Transverse colon (tissue), 4 donors: ENCODE measurements at places on chromosomes 7 and 10. TPM values are rescaled to one million over a fixed set of nuclear protein-coding genes. Genes with fewer than 3 reads are reported as not detected.

Gene CCDC71L
- total RNA-seq = 49.7 TPM

Gene SPOCK2
- total RNA-seq = 11.7 TPM

Gene CFAP70
- 0.37 TPM for total RNA-seq

Gene GPR26
- total RNA-seq = not detected

Gene STAMBPL1
- 176 TPM for total RNA-seq

Gene MMP21
- total RNA-seq = 1.00 TPM

GRCh38 chr7:20237464-20238193, 20.4 kb upstream of the MACC1 start:
- peaks cover 12% of the 10 kb centered on the region for H3K4me1 ChIP-seq
- DNase-seq = no peak
- H3K27ac ChIP-seq = no peak overlapping the region
- H3K27me3 ChIP-seq = no peaks in the 10 kb centered on the region

DNA sequence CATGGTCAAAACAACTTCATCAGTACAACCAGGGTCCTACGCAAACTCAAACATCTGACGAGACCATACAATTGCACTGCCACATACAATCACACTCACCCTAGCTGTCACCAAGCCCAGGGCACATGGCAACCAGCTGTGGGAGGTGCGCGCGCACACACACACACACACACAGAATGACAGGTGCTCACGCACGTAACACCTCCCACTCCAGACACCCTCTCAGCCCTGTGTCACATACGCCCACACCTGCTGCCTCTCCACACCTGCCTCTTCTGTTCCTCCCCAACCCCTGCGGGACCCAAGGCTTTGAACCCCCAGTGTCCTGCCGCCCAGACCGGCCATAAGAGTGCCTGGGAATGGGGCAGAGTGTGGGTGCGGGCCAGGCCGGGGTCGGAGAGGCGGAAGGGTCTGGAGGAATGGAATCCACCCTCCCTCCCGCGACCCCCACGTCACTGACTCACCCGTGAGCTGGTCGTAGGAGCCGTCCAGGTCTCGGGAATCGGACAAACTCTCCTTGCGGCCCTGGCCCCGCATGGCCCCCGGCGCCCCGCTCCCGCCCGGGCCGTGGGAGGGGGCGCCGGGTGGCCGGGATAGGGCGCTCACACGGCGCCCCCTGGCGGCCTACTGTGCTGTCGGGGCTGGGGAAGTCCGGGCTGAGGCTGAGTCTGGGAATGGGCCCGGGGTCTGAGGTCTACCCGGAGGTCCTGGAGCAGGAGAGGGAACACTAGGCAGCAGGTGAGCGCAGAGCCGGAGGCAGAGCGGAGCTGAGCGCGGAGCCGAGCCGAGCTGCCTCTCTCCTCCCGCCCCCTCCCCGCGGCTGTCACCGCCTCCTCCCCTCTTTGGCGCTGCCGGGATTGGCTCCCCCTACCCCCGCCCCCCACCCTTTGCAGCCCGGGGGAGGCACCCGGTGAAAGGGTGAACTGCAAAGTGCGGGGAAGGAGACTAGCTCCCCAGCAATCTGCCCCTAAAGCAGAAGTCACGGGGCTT, at the start of gene KCNIP2:
TSS of gene KCNIP2 (minus strand) at position 769 of the 990 bp plus-strand sequence. CDS start at position 537, 232 bp downstream.
- peak within 1 kb of the TSS; percentile 4 for H3K4me3 ChIP-seq
- no peaks in the 10 kb centered on the region for H3K27me3 ChIP-seq
- H3K36me3 ChIP-seq = no peaks in the 10 kb centered on the region
- H3K27ac ChIP-seq = no peak within 1 kb of the TSS

GRCh38 chr10:115998301-115998700, 274.7 kb downstream of the GFRA1 start:
- H3K27me3 ChIP-seq = no peaks in the 10 kb centered on the region
- H3K4me3 ChIP-seq = no peak overlapping the region
- no peaks in the 10 kb centered on the region for H3K36me3 ChIP-seq
- DNase-seq = no peak
- H3K4me1 ChIP-seq = no peaks in the 10 kb centered on the region

DNA sequence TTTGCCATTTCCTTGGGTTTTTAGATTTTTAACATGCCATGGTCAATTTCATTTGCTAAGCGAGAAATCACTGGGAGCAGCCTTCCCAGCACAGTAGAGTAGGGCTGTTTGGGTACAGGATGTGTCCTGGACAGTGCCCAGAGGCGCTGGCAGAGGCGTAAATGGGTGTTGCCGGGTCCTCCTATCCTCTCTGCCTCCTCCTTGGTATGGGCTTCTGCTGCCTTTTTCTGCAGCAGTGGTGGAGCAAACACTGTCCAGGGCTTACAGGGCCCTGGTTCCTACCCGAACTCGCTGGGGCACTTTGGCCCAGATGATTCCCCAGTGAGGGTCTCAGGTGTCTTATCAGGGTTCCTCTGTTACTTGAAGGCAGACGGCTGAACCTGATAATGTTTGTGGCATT, 298.3 kb downstream of the RPS24 start:
- peak overlapping the region; percentile 73 for H3K27ac ChIP-seq
- H3K4me3 ChIP-seq = no peak overlapping the region
- H3K27me3 ChIP-seq = no peaks in the 10 kb centered on the region
- DNase-seq = peak; percentile 21
- H3K36me3 ChIP-seq = no peaks in the 10 kb centered on the region

- DNase-seq = no peak
- H3K27me3 ChIP-seq = no peaks in the 10 kb centered on the region
Measured at GRCh38 chr10:12556039-12556438, 206.7 kb downstream of the CAMK1D start.

GRCh38 chr7:103702454-103702853, 256.4 kb upstream of the SLC26A5 start:
- no peak for DNase-seq
- no peaks in the 10 kb centered on the region for H3K4me1 ChIP-seq
- no peaks in the 10 kb centered on the region for H3K27me3 ChIP-seq

DNA sequence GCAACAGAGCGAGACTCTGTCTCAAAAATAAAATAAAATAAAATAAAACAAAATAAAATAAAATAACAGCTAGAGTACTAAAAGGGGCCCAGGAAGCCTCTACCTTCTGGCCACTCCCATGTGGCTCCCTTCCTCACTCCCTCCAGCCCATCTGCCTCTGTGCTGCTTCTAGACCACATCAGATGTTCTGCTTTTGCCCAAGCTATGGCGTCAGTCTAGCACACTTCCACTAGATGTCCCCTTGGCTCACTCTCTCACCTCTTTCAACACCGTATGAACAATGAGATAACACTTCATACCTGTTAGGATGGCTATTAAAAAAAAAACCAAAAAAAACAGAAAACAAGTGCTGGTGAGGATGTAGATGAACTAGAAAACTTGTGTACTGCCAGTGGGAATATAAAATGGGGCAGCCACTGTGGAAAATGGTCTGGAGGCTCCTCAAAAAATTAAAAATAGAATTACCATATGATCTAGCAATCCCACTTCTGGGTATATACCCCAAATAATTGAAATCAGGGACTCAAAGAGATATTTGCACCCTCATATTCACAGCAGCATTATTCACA, 132.3 kb downstream of the ARHGAP22 start:
- no peaks in the 10 kb centered on the region for H3K4me1 ChIP-seq
- H3K27ac ChIP-seq = no peak overlapping the region
- no peak for DNase-seq
- peaks cover 3% of the 10 kb centered on the region for H3K27me3 ChIP-seq
- H3K4me3 ChIP-seq = no peak overlapping the region
- no peaks in the 10 kb centered on the region for H3K36me3 ChIP-seq

DNA sequence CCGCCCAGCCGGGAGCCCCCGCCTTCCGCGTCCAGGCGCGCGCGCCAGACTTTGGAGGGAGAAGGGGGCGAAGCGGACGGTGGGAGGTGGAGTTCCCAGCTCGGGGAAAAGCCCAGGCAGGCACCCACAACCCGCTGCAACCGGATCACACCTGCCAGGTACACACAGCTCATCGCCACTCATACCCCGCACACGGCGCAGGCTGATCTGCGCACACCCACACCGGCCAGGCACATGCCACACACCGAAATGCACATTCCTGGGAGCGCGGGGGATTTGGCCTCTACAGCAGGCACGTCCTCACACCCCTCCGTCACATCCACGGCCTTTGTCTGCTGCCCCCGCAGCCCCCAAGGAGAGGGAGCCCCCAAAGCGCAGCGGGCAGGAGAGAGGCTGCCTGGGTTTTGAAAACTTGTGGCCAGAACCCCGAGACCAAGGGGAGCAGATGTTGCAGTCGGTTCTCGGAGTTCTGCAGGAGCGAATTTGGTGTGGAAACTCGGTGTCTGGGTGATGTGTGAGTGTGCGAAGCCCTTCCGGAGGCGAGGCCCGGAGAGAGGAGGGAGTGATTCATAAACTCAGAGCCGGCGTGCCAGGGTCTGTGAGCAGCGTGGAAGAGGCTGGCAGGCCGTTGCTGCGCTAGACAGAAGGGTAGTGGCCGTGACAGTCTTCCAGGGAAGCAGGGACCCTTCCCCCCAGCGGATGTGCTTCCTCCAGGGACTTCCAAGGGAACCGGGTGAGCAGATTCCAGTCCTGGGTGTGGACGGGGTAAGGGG, 734 bp downstream of the CHST3 start:
- DNase-seq = peak; percentile 44
- no peaks in the 10 kb centered on the region for H3K36me3 ChIP-seq
- H3K27ac ChIP-seq = peak overlapping the region; percentile 91
- H3K4me1 ChIP-seq = peaks cover under 1% of the 10 kb centered on the region
- peaks cover 29% of the 10 kb centered on the region for H3K27me3 ChIP-seq

- no peak overlapping the region for H3K4me3 ChIP-seq
- no peaks in the 10 kb centered on the region for H3K36me3 ChIP-seq
- peaks cover 84% of the 10 kb centered on the region for H3K27me3 ChIP-seq
- DNase-seq = no peak
- peaks cover 11% of the 10 kb centered on the region for H3K4me1 ChIP-seq
Measured at GRCh38 chr10:103278537-103278823, 1.5 kb downstream of the INA start.

GRCh38 chr7:98613601-98614425, 3.3 kb upstream of the NPTX2 start:
- peaks cover 78% of the 10 kb centered on the region for H3K27me3 ChIP-seq
- no peak for DNase-seq
- no peak overlapping the region for H3K27ac ChIP-seq
- no peaks in the 10 kb centered on the region for H3K36me3 ChIP-seq

DNA sequence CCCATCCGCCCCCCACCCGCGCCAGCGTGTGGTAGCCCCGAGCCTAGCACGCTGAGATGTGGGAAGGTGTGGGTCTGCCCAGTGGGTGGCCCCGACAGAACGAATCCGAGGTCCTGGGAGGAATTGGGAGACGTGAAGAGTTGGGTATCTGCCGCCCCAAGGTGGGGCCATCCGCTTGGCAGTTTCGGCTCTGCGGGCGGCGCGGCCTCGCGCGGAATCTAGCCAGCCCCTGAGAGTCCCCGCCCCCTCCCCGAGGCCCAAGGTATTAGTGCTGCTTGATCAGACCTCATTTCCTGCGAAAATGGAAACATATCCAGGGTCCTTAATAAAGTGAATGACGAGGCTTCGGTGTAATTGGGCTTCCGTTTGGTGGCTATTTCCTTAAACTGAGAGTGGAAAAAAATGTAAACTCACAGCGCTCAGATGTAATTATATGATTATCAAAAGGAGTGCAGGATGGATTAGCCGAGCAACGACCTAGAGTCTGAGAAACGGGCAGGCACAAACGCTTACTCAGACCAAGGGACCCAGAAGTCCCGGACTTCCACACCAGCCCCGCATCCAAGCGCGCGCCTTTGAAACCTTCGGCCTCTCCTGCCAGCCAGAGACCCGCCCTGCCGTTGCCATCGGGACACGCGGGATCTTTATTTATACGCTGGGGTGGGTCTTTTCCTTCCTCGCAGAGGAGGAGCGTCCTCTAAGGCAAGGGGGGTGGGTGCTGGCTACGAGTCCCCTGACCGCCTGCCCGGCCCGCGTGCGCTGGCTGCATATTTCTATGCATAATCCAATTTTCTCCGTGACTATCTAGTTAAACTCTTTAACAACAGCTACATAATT, 12.8 kb downstream of the LBX1 start:
- H3K27me3 ChIP-seq = peaks cover 98% of the 10 kb centered on the region
- no peak overlapping the region for H3K27ac ChIP-seq
- H3K4me1 ChIP-seq = peaks cover 48% of the 10 kb centered on the region
- no peak for DNase-seq
- no peak overlapping the region for H3K4me3 ChIP-seq

- no peak overlapping the region for H3K4me3 ChIP-seq
- no peaks in the 10 kb centered on the region for H3K36me3 ChIP-seq
- no peaks in the 10 kb centered on the region for H3K4me1 ChIP-seq
- H3K27ac ChIP-seq = no peak overlapping the region
- no peaks in the 10 kb centered on the region for H3K27me3 ChIP-seq
- DNase-seq = no peak
Measured at GRCh38 chr7:19558527-19558926, 150.3 kb downstream of the POLR1F start.

DNA sequence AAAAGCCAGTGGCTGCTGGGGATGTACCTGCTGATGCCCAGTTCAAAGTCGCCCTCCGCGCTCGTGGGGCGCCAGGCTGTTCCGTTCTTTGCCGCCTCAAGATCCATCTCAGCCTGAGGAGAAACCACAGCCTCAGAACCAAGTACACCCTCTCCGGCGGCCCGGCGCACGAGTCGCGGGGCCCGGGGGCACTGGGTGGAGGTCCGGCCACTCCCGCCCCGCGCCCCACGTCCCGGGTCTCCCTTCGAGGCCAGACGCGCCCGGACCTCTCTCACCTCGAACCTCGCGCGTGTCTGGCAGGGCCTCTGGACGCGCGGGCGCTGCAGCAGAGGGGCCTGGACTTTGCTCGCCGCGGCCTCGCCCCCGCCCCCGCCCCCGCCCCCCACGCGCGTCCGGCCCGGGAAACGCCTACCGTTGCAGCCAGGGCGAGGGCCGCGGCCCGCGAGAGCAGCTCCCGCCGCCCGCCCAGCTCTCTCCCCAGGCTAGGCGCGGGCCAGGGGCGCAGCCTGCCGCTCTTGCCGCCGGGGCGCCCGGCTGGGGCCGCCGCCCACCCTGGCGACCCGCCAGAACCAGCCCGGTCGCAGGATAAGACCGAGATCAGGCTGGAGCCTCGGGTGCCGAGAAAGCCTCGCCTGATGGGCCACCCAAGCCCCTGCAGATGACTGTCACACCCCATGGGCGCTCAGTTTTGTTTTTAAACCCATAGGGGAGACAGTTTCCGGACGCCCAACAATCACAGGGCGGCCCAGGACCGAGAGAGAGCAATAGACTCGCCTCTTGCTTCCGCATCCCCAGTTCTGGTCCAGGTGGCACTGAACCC, at the start of gene ABCB4:
TSS of gene ABCB4 (minus strand) at position 322 of the 820 bp plus-strand sequence. CDS start at position 107, 215 bp downstream.
- peaks cover 13% of the 10 kb centered on the region for H3K4me1 ChIP-seq
- no peaks in the 10 kb centered on the region for H3K36me3 ChIP-seq
- peak; percentile 10 for DNase-seq
- H3K27ac ChIP-seq = no peak within 1 kb of the TSS
- H3K27me3 ChIP-seq = peaks cover 8% of the 10 kb centered on the region

GRCh38 chr10:28366994-28367393, 64.1 kb upstream of the MPP7 start:
- H3K36me3 ChIP-seq = no peaks in the 10 kb centered on the region
- DNase-seq = no peak
- H3K4me3 ChIP-seq = no peak overlapping the region
- no peaks in the 10 kb centered on the region for H3K4me1 ChIP-seq
- H3K27ac ChIP-seq = no peak overlapping the region
- H3K27me3 ChIP-seq = no peaks in the 10 kb centered on the region
